ENCODE measurements at places on chromosomes 7 and 10.

- DNase-seq: no peak
These were observed 135.9 kb upstream of the PODXL start for GRCh38 chr7:131692131-131692960.

- no peak for DNase-seq
These were observed 71.0 kb downstream of the SLC25A13 start for GRCh38 chr7:96250776-96251361.

DNA sequence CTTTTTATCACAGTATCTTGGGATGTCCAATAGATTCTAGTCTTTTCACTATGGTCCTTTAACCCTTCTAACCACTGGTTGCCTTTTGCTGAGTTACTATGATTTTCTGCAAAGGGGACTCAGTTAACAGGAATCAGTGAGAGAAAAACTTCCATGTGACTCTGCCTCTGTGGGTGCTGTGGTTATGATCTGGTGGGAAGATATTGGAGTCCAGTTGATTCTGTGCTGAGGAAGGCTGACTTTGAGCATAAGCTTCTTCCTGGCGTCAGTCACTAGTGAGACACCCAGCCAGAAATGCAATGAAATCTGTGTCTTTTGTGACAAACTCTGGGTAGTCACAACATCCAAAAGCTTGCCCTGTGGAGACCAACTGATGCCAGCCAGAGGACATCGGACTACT, 648.0 kb downstream of the SUGCT start:
- DNase-seq: no peak

GRCh38 chr10:24440817-24441797, 232.2 kb downstream of the KIAA1217 start:
- DNase-seq: no peak

GRCh38 chr7:111192614-111193413, 101.9 kb downstream of the LRRN3 start:
- DNase-seq: no peak

GRCh38 chr7:139693651-139694388, 84.0 kb downstream of the HIPK2 start:
- no peak for DNase-seq

DNA sequence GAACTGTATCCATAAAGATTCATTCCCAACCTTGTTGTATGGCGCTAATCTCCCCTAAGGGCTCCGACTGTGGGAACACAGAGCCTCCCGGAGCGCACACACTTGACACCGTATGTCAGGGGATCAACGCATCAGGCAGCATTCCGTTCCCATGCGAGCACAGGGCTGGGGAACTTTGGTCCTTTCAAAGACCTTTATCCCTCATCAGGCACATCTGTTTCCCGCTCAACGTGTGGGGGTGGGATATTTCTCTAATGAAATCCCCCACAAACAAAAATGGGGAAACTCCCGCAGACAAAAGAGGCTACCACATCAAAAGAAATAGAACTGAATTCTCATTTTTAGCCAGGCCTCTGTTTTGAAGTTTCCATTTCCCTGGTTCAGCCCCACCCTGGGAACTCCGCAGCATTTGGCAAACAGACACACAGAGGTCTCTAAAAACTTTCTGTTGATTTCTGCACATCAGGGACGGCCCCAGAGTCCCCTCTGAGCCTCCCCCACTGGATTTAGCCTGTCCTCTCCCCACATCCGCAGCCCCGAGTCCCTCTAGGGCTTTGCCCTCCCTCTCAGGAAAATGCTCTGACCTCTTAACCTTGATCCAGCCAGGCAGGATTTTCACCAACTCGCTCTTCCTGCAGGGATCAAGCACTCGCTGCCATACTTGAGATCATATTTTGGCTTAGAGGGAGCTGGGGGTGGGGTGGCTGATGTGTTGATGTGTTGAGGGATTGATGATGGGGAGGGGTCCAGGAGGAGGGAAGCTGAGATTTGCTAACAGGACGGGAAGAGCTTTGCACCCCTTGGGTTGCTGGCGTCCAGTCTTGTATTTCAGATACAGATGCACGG, 6.6 kb downstream of the CPA5 start:
- no peak for DNase-seq

Data from amniotic stem cell (primary cell).